ENCODE measurements at places on chromosomes 11 and 22.
A peak's percentile ranks its signal among the peaks of the same experiment; 100 is the strongest.

DNA sequence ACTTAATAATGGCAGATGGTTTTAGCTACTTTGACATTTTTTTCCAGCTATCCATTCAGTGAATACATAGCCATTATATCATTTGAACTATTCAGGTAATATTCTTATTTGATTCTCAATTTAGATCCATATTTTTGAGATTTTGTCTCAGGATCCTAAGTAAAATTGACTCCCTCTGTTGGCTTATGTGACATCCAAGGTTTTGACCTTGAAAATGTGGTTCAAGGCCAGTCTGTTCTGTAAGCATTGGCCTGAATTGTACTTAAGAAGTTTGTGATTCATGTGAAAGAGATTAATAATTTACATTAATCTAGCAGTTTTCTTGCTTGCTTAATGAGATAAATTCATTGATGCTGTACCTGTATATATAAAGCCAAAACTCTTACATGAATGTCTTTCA, 1.6 kb upstream of the SLC17A6 start:
- no peak for DNase-seq

DNA sequence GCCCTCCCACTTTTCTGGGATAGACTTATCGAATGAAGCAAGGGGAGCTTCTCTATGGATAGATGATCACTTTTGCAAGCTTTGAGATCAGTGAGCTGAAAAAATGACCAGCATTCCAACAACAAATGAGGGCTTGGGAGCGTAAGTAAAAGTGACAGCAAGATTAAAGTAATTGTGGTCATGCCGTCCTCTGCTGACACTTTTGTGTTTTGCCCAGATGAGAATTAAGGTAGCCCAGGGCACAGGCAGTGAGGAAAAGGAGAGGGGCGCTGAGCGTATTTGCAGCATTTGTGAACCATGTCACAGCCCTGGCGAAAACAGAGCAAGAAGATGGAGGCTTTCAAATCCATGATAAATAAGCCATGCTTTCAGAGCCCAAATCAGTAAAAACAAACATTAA, 24.6 kb upstream of the TMA7B start:
- DNase-seq: no peak

DNA sequence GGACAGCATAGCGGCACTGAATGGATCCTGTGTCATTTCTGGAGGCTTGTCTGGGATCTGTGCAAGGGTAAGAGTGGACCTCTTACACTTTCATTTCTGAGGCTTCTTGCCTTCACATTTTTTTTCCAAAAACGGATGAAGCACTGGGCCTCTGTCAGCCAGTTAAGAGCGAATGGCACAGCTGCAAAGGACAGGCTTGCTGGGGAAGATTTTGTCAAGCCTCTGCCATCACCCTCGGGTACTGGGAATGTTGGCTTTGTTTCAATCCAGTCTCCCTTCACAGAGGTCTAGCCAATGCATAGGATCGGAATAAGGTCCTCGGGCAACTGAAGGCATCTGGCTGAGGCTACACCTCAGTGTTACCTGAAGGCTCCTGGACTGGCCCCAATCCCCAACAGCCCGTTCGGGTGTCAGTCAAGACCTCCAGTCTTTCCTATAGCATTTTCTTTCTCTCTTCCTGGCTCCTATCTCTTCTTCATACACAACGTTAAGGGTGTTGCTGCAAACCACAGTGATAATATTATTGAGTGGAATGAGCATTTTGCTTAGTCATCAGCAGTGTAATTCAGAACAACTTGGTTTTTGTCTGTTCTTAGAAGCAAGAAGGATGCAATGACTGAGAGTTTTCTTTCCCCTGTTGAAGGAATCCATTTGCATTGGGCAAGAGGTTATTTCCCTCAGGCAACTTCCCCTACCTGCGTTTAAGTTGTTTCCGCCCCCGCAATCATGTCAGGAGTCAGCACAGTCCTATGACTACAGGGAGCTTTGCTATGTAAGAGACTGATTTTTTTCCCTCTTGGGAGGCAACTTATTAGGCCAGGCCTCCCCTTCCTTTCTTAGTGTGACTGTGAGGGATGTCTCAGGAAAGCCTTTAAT, 22.8 kb downstream of the NPAT start:
- DNase-seq: peak; percentile 35

- DNase-seq: no peak
These were observed 1.6 kb upstream of the TBX1 start for GRCh38 chr22:19758896-19759426.

GRCh38 chr22:26286091-26286820, 117.0 kb downstream of the SEZ6L start:
- no peak for DNase-seq

GRCh38 chr11:124843616-124843910, 21.7 kb upstream of the ROBO3 start:
- no peak for DNase-seq

DNA sequence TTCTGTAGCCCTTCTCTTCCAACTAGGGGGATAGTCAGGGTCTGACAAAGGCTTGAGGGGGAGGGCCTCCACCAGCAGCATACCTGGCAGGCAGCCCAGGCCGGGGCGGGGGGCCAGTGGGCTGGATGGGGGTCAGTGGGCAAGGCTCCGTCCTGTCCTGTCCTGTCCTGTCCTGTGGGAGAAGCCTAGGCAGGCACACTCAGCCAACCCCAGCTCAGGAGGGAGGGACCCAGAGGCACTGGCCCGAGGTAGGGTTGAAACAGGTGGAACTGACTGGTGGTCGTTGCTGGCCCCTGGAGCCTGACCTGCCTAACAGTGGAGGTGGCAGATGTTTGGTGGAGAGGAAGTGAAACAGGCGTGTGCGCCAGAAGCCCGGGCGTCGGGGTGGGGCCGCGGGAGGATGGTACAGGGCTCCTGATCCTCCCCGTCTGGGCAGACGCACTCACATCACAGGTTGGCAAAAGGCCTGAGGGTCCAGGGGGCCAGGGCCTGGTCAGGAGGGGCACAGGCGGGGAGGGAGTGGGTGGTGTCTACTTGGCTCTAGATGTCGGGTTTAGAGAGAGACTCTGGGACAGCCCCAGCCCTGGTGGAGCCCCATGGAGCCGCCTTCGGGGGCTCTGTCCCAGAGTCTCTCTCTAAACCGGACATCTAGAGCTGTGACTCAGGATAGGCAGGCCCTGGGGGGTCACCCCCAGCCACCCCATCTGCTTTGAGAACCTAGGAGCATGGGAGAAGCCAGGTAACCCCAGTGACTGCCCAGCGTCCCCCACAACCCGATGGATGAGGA, 32.5 kb upstream of the GRAMD4 start:
- DNase-seq: no peak

GRCh38 chr11:1782031-1782590, 18.4 kb upstream of the CTSD start:
- no peak for DNase-seq

DNA sequence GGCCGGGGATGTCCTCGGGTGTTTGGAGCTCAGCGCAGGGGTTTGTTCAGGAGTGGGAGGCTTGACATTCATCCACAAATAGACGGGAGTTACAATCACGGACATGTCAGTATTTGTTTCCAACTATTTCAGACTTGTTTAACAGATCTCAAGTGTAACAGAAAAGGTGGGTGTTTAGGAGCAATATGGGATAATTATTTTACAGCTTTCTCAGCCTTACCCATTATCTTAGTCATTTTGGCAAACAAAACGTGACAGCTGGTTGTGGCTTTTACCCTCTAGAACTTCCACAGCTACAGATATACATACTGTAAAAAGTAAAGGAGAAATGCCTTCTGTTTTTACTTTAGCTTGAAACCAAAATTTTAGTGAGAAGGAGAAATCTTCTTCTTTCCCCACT, 178.7 kb upstream of the TMEM45B start:
- no peak for DNase-seq

- DNase-seq: no peak
These were observed 2.6 kb downstream of the C11orf21 start for GRCh38 chr11:2298795-2299761.

- no peak for DNase-seq
These were observed 333.3 kb downstream of the TTC28 start for GRCh38 chr22:28346308-28346707.

DNA sequence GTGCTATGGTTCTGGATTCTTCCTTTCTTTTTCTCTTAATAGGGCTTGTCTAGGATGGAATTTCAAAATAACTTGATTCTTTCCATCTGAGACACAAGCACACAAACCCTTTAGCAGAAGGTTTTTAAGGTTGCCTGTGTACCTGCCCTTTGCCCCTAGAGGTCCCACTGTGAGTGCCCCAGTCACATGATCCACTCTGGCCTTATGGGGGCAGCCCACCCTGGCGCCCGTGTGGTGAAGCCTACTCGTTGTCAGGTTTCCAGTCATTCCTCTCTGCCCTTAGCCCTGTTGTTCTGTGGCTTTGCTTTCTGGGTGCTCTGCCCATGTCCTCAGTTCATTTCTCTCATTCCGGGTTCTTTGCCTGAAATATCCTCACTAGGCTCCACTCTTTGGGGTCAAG, 51.8 kb downstream of the ZNRF3 start:
- DNase-seq: no peak

DNA sequence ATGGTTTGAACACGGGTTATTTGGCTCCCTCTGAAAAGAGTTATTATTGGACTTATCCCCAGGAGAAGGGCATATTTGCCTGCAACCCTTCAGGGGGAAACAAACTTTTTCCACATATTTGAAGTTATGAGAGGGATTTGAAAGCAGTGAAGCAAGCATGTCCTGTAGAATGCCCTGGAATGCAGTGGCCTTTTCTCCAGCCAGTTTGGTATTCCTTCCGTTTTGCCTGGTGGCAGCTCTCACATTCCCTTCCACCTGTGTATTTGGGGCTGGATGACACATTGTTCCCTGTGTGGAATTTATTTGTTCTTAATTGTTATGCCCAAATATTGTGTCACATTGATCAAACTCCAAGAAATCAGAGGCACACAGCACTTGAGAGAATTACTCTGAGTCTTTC, 59.0 kb downstream of the OSBP2 start:
- DNase-seq: no peak

DNA sequence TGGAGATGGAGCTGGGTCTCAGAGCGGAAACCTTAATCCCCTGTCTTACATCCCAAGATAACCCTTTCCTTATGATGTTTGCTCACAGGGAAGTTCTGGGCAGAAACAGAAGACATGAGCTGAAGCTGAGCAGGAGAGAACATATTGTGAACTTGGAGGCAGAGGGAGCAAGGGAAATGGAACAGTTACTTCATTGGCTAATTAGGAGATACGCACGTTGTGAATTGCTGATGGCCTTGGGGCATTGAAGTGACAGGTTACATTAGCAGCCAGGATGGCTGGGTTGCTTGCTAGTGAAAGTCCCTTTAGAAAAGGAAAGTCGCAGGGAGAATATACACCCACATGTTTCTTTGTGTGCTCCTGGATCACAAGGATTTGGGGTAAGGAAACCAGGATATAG, 48.7 kb downstream of the TENM4 start:
- DNase-seq: no peak

GRCh38 chr11:73259406-73260126, 12.6 kb upstream of the P2RY6 start:
- no peak for DNase-seq

- DNase-seq: no peak
These were observed 16.1 kb downstream of the BIK start for GRCh38 chr22:43126501-43127165.

GRCh38 chr11:62540804-62541701, 5.6 kb downstream of the AHNAK start:
- no peak for DNase-seq

GRCh38 chr11:21343204-21343603, 673.8 kb downstream of the NELL1 start:
- no peak for DNase-seq

DNA sequence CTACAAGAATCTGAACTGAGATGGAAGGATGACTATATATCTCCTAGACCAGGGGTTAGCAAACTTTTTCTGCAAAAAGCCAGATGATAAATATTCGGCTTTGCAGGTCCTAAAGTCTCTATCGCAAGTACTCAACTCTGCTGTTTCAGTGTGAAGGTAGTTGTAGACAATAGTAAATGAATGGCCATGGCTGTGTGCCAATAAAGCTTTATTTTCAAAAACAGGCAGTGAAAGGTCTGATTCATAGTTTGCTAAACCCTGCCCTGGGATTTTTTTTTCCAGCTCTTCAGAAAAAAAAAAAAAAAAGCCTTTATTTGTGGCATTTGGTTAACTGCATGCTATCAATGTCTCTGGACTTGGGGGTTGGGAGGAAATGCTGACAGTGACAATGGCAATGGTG, 37.5 kb downstream of the FAM227A start:
- no peak for DNase-seq

GRCh38 chr11:64643256-64643881, 52.3 kb downstream of the SLC22A12 start:
- DNase-seq: no peak

DNA sequence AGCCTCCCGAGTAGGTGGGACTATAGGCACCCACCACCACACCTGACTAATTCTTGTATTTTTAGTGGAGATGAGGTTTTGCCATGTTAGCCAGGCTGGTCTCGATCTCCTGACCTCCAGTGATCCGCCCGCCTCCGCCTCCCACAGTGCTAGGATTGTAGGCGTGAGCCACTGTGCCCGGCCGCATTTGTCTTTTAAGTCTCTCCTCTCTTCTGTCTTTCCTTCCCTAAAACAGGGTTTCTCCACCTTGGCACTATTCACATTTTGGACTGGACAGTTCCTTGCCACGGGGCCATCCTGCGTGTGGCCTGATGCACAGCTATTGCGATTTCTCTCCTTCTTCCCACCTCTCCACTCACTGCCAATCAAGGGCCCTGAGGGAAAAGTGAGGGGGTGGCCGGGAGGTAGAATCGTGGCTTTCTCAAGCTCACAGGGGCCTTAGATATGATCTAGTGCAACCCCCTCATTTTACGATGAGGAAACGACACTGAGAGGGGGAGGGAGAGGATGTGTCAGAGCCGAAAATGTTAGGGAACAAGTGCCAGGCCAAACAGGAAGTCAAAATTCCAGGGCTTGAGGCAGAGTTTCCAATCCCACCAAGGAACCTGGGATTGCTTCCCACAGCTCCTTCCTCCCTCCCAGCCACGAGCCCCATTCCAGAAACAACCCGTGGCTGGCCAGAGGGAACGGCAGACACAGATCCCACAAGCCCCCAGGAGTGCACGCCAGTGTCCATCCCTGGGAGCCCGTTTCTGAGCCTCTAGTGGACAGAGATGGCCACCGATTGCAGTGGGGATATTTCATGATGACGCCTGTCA, 21.2 kb downstream of the SCGB1A1 start:
- no peak for DNase-seq

All from CD4-positive, alpha-beta T cell treated with Interleukin-21 for 1 hour (primary cell).